T-helper 2 cell treated with Interferon-gamma antibody and Interleukin-4, amounts not matched to agents 100 ng/mL and 5 ng/mL, for 36 hours (primary cell): ENCODE measurements at places on chromosomes 5 and 9. TPM values are rescaled to one million over a fixed set of nuclear protein-coding genes. Genes with fewer than 3 reads are reported as not detected.

The FYB1 gene
- total RNA-seq: 193 and 203 TPM in 2 replicates

The BHMT2 gene
- total RNA-seq: not detected in 2 replicates

The FAM221B gene
- not detected in 2 replicates for total RNA-seq

The PCDH1 gene
- total RNA-seq: not detected in 2 replicates

The PRXL2C gene
- total RNA-seq: 6.6 and 9.4 TPM in 2 replicates

The PDE6A gene
- total RNA-seq: not detected in 2 replicates

The CARTPT gene
- not detected in 2 replicates for total RNA-seq
